A172 (cell line): ENCODE measurements at places on chromosomes 7 and 10. TPM values are rescaled to one million over a fixed set of nuclear protein-coding genes. Genes with fewer than 3 reads are reported as not detected.

The CAV2 gene
- 139 and 158 TPM in 2 replicates for total RNA-seq

The SOSTDC1 gene
- total RNA-seq: not detected in 2 replicates

The SLC13A4 gene
- total RNA-seq: not detected in 2 replicates

The DPYSL4 gene
- 16.2 and 18.4 TPM in 2 replicates for total RNA-seq

The CTAGE4 gene
- total RNA-seq: not detected in 2 replicates

The HMX3 gene
- not detected in 2 replicates for total RNA-seq

The RADIL gene
- total RNA-seq: 1.9 and 5.1 TPM in 2 replicates

The NPC1L1 gene
- total RNA-seq: not detected in 2 replicates

The CRTAC1 gene
- not detected in 2 replicates for total RNA-seq

The PNLIPRP3 gene
- 0.22 TPM in 1 of 2 replicates, not detected in the other for total RNA-seq

DNA sequence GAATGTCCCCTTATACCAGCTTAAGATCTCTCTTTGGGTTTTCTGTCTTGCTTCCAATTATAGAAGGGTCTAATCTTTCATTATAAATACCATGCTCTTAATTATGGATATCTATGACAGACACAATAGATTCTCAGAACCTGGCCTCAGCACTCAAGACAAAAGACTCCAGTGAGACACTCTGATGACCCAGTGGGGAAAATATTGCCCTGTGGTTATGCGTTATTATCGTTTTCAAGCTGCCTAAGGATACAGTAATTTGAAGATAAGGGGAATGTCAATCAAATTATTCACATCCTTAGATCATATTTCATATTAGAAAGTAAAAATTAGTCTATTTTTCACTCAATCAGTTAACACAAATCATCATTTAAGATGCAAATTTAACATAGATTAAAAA is 748.8 kb downstream of the XPNPEP1 start:
- no peak for DNase-seq

DNA sequence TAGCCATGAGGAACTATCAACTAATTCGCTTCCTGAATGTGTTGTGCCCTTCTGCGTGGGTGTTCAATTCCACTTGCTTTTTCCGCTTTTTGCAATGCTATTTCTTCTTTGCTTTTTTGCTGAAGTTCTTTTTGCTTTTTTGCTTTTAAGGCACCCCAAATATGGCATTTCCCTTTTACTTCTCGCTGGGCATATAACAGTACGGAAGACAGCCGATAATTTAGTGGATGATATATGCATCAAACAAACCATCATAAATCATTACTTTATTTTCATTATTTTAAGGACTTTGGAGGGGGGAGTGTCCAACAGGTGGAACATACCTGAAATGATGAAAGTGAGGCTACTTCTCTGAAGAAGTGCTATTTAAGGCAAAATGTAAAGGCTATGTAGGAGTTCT is 277.0 kb upstream of the MTPN start:
- no peak for DNase-seq

DNA sequence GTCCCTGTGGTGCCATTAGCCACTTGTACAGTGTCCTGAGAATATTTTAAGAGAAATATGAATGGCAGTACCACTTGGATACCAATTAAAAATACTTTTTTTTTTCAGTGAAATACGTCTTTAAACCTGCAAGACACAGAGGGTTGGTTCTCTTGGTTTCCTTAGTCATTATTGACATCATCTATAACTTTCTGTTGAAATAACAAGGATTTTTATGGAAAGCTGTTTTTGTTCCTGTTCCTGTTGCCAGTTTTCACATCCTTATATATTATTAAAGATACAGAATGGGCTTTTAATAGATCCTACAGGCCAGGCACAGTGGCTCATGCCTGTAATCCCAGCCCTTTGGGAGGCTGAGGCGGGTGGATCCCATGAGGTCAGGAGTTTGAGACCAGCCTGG is 579.9 kb downstream of the AUTS2 start:
- DNase-seq: no peak

DNA sequence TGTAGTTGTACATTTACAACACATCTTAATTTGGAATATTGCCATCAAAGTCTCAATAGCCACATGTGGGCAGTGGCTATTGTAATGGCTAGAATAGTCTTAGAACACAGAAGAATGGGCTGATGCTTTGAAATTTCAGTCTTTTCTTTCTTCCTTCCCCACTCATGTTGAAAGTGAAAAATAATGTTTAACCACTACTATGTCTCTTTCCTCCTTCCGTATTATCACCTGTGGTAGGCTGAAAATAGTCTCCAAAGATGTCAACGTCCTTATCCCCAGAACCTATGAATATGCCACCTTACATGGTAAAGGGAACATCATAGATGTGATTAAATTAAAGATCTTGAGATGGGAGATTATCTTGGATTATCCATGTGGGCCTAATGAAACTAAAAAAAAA is 154.0 kb downstream of the SUGCT start:
- DNase-seq: no peak

GRCh38 chr7:81370822-81371221 is 399.0 kb downstream of the HGF start:
- no peak for DNase-seq

- no peak for DNase-seq
Measured at GRCh38 chr7:133550811-133551210, 297.9 kb downstream of the EXOC4 start.

- DNase-seq: no peak
Measured at GRCh38 chr7:149278396-149278795, 16.4 kb downstream of the ZNF783 start.

GRCh38 chr7:2309889-2310331 is 4.3 kb downstream of the SNX8 start:
- DNase-seq: peak; percentile 95

DNA sequence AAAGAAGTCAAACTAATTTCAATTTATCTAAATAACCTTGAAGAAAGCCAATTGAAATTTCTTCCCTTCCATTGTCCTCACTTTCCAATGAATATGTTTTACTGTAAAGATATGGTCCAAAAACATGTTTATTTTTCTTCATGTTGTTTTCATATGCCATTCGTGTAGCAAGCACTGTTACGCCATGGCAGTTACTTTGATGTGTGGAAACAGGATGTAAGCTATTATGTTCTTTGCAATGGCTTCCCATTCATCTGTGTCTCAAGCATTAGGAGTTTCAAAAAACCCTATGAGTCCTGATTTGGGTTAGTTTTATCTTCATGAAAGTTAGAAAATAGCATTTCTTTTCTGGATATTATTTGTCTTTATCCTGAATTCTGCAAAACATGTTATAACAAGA is 31.0 kb downstream of the GPR141 start:
- no peak for DNase-seq

DNA sequence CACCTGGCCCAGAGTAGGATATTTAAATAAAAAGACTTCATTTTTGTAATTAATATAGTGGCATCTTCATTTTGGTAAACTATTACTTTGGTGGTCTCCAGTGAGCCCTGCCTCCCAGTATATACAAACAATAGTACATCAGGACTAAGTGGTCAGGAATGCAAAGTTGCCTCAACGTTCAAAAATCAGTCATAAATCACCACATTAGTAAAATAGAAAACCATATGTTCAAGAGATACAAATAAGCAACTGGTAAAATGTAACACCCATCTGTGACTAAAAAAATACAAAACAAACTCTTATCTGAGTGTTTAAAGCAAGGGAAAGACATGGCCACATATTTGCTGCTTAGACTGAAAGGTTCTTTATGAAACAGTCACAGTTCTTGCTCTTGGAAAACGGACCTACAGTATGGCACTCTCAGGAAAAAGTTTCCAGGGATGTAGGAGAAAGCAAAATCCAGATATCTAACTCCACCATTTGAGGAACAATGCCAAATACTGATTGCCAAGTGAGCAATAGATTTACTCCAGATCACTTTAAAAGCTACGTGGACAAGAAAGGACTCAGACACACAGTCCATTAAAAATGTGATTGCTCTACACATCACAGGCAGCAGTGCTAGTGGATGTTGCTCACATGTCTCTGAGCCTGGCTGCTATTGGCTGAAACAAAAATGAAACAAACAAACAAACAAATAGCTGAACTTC is 15.1 kb upstream of the RHOBTB1 start:
- peak; percentile 42 for DNase-seq

- no peak for DNase-seq
Measured at GRCh38 chr10:111137007-111137406, 60.2 kb downstream of the ADRA2A start.

GRCh38 chr10:115830265-115830970 is 442.6 kb downstream of the GFRA1 start:
- no peak for DNase-seq

DNA sequence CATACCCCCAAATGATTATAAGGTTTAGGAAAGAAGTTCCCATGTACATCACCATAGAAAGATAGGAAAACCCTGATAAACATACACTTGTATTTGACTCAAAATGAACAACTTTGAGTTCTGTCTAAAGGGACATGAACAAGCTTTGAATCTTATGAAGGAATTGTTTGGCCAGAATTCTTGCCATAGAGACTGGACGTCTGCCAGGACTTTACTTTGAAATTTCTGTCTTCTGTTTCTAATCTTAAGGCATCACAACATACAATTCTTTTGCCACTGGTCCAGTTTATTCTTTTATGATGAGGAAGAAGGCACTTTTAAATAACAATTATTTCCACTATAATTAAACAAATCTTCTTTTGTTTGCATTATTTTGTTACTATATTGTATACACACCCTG is 26.2 kb upstream of the CYP26C1 start:
- no peak for DNase-seq

DNA sequence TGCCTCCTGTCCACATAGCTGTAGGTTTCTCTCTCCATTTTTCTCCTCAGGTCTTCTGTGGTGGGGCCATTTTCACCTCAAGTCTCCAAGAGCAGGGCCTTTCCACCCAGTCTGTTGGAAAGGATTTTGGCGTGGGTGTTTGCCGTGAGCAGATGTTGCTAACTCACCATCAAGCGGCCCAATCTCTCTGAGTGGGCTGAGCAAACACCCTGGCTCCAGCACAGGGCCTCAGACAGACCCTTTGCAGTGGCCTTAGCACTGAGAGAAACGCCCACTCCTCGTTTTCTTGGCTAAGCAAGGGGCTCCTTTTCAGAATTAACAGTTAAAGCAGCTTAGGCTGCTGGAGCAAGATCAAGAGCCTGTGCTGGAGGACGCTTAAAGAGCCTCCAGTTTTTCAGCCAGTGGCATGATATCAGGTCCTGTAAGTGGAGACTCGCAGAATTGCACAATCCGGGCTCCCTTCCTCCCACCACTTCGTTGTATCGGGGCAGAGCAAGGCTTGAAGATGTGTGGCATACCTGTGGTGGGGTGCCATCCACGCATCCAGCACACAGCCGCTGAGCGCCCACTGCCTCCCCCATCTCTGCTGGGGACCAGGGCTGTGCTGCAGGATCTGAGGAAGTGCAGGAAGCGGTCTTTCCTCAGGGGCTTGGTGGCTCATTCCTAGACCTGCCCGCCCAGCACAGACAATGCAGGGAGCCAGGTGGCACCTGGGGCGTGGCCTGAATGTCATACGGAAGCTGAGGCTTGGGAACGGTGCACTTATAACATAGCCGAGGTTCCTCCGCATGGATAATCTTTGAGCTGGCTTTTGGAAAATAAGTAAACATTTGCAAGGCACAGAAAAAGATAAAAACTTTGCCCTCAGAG is 142.7 kb downstream of the ADARB2 start:
- DNase-seq: no peak
